Brain microvascular endothelial cell (primary cell): ENCODE measurements at places on chromosomes 2 and 18.

- no peak for DNase-seq
Measured at GRCh38 chr2:121096611-121097010, 188.4 kb downstream of the TFCP2L1 start.

DNA sequence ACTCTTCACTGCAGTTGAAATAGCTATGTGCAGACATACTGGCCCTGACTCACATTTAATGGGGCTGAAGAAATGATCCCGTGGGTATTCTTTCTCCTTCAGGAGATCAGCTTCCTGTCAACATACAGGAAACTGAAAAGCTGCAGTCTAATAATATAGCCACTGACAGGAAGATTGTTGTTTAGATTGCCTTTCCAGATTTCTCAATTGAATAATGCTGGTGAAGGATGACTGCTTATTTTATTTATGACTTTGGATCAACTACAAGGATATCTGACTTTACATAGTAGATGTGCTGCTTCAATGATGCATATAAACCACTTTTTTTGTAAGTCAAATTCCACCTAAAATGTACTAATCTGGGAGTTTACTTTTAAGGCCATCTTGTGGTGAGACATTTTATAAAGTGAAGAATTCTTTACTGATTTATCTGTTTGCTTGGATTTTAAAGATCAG, 93.4 kb upstream of the MAP4K3 start:
- peak; percentile 60 for DNase-seq

DNA sequence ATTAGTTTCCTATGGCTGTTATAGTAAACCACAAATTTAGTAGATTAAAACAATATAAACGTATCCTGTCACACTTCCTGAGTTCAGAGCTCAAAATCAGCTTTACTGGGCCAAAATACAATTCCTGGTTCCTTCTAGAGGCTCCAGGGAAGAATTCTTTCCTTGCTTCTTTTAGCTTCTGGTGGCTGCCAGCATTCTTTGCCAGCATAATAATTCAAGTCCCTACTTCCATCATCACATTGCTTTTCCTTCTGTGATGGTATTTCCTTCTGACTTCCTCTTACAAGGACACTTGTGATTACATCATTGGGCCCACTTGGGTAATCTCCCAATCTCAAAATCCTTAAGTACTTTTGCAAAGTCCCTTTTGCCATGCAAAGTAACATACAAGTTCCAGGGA, 40.6 kb downstream of the MOB4 start:
- DNase-seq = no peak

GRCh38 chr18:3665780-3666525, 216.0 kb downstream of the TGIF1 start:
- peak; percentile 85 for DNase-seq

- no peak for DNase-seq
Measured at GRCh38 chr2:82278416-82278815, 1973.9 kb upstream of the LRRTM1 start.

DNA sequence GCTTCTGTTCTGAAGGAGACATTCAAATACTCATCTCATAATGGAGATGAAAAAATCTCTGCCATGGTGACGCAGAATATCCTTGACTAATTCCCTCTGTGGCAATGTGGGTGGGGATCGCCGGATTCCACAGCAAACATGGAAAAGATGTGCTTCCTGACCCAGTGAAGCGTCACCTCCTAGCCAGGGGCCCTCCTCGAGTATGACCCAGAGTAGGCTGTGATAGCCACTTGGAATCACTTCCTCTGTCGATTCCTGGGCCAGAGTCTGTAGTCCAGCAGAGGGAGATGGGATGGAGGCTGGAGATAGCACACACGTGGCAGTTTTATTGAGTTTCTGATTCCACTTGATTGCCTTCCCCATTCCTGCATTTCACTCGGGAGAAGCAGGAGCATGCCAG, 36.8 kb downstream of the DRC1 start:
- DNase-seq = peak; percentile 22

GRCh38 chr2:206231669-206232286, 42.7 kb upstream of the ZDBF2 start:
- DNase-seq = no peak

DNA sequence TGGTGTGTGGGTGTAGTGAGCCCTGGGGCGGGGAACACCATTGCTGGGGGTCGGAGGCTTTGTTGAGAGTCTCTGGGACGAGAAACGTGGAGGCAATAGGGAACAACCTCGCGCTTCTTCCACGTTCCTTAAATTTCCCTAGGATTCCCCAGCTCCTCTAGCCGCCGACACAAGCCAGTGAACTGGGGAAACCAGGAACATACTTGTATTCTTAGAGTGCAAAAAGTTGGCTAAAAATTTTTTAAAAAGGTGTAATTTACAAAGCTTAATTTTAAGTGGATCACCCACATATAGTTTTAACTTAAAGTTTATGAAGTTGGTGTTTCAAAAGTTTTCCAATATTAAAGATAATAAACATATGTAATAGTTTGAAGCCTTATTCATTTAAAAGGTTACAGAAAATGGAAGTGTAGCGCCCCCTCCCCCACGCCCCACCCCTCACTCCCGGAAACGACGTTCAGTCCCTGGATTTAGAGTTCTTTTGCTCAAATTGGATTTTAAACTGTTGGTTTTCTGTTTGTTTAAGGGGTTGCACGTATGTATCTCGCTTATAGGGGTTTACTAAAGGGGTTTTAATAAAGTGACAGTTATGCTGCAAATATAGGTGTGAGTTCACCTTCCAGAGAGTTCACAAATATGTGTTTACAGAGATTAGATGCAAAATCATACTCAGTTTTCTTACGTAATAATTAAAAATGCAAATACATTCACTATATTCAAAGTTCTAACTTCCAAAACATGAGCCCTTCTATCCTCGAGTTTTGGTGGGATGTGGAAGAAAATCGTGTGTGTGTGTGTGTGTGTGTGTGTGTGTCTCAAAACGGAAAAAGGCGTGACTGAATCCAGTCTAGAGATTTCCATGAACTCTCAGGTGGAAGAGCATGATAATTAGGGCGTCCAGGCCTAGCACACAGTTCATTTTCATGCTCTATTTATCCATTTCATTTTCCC, 872 bp downstream of the DSG2 start:
- DNase-seq = no peak

DNA sequence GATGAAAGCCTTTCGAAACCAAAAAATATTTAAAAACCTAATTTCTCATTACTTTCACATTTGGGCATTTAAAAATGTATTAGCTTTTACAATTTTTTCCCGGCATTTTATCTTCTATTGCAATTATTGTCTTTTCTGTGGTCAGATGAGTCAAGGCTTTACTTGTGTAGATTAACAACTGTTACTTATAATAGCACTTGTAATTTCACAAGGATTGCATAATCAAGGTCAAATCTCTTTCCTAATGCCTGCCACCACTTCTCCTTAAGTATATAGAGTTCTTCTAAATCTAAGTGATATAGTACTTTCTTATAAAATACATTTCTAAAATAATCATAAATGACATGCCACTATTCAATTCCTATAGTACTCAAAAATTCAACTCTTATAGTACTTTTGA, 67.2 kb downstream of the SLC8A1 start:
- DNase-seq = no peak

DNA sequence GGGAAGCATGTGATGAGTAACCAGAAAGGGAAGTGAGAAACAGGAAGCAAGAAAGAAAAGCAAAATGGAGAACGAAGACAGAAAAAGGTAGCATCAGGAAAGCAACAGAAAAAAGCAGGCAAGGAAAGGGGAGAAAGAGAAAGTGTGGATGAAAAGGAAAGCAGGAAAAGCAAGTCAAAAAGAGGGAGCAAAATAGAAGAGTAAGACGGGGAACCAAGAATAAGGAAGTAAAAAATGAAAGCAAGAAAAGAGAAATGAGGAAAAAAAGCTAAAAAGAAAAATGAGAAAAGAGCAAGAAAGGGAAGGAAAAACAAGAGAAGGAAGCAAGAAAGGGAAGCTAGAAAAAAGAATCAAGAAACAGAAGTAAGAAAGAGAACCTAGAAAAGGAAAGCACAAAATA, 242.3 kb upstream of the NCKAP5 start:
- no peak for DNase-seq
